ENCODE measurements at places on chromosomes 6 and 20. TPM values are rescaled to one million over a fixed set of nuclear protein-coding genes. Genes with fewer than 3 reads are reported as not detected.
A peak's percentile ranks its signal among the peaks of the same experiment; 100 is the strongest.

GSTA3 gene
- not detected for polyA plus RNA-seq

DNA sequence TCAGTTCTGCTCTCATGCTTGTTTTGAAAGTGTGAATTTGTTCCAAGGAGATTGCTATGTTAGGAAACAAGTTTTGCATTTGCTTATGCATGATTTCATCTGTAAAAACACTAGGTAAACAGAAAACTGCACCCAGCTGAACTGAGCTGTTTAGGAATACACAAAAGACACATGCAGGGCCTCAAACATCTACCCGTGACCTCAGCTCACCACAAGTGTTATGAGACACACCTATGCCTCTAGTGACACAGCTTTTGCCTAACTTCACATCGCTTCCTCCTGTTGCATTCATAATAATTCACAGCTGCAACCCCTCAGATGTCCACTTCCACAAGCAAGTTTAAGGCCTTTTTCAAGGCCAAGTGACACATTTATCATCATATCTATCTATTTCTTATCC, 98.0 kb upstream of the SLC24A3 start:
- no peak for DNase-seq

DNA sequence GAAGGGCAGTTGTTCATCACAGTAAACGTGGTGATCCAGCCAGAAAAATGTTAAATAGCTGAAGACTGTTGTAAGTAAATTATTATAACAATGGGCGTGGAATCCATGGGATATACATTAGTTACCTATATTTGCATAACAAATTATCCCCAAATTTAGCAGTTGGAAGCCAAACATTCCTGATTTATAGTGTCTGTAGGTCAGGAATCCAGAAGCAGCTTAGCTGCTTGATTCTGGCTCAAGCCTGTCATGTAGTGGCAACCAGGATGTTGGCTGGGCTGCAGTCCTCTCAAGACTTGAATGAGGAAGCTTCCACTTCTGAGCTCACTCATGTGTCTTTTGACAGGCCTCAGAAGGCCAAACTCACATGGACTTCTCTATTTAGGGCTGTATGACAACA, 6.9 kb upstream of the ADGRB3 start:
- DNase-seq, result no peak

PNPLA1 gene
- polyA plus RNA-seq, result 0.27 TPM

- DNase-seq, result no peak
Measured at GRCh38 chr6:57256541-57256940, 34.4 kb upstream of the RAB23 start.

DNA sequence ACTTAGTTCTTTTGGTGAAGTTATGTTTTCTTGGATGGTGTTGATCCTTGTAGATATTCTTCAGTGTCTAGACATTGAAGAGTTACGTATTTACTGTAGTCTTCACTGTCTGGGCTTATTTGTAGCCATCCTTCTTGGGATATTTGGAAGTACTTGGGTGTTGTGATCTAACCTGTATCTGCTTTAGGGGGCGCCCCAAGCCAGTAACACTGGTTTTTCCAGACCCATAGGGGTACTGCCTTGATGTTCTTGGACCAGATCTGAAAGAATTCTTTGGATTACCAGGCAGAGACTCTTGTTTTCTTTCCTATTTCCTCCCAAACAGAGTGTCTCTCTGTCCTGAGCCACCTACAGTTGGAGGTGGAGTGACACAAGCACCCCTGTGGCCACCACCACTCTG, 309.1 kb upstream of the IMPG1 start:
- DNase-seq, result no peak

DNA sequence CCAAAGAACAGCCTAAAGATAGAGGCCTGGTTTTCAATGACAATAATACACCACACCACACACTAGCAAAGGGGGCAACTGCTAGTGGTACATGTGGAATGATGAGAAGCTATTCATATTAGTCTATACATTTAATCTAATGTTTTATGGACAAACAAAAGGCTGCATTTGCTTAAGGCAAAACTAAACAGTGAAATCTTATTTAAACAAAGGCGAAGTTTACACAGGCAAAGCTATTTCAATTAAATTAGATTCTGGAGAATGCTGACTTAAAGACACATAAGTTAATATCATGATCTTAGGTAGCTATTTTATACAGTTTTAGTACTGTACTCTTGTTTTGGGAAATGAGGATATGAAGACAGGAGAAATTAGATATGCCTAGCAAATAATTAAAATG, 53.9 kb upstream of the SIM1 start:
- DNase-seq, result no peak

DNA sequence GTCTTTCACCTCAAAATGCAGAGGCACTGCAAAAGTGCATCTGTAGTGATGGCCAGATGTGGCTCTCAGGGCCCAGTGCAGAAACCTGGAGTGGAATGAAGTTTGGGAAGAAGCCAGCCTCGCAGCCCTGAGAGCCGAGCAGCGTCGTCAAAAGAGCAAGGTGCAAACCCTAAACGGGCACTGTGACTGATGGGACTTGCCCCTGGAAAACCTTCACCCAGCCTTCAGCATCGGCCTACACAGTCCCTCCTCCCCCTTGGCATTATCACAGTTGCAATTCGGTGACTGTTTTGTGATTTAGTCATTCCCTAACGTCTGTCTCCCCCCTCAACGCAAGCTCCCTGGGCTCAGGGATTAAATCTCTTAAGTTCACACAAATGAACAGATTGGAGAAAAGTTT, 38.6 kb downstream of the TAF4 start:
- no peak for DNase-seq

GRCh38 chr6:80642452-80642851, 536.0 kb downstream of the BCKDHB start:
- DNase-seq, result no peak

DNA sequence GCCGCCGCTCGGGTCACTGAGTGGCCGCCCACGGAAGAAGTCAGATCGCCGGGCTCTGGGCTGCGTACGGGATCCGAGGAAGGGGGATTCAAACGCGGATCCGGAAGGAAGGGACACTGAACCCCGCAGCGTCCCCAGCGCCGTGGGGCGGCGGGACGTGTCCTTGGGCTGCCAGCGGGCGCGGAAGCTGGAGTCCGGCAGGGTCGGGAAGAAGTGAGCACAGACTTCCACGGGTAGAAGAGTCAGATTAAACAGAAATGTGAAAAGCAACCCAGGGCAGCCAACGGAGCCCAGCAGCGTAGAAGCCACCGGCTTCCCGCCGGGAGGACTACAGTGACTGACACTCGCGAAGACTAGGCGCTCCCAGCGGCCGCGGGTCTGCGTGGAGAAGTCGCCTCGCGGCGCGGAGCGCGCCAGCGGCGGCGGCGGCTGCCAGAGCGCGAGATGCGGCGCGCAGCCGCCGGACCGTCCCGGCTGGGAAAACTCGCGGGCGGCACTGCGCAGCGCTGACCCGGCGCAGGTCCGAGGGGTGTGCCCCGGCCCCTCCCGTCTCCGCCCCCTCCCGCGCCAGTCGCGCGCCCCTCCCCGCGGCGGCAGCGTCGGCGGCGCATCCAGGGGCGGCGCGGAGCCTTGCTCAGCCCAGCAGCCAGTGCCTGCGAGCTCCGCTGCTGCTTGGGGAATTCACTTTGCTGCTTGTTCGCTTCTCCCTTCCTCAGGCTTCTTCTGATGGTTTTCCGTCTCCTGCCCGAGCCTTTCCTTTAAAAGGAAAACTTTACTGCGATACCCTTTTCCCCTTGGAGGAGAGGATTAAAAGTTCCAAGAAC, at the start of gene SAMD5:
TSS of gene SAMD5 (plus strand) at position 649 of the 824 bp plus-strand sequence. CDS start 239 bp downstream, outside the sequence.
- peak; percentile 63 for DNase-seq

DNA sequence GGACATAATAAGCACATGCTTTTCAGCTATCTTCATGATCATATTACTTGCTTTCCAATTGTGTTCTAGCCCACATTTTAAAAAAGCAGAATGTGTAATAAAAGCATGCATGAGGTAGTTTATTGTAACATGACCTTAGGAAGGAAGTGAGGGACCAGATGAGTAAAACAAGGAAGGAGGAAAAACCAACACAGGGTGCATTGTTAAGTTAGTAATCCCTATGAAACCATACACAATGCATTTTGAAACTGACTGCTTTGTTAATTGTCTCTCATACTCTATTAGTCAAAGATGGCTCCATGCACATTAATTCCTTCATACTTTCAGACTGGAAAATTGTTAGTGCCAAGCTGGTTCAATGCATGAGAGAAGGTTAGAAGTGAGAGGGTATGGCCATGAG, 37.7 kb upstream of the CENPW start:
- no peak for DNase-seq
